Osteocyte (in vitro differentiated cells): ENCODE measurements at places on chromosomes 11 and 22.

DNA sequence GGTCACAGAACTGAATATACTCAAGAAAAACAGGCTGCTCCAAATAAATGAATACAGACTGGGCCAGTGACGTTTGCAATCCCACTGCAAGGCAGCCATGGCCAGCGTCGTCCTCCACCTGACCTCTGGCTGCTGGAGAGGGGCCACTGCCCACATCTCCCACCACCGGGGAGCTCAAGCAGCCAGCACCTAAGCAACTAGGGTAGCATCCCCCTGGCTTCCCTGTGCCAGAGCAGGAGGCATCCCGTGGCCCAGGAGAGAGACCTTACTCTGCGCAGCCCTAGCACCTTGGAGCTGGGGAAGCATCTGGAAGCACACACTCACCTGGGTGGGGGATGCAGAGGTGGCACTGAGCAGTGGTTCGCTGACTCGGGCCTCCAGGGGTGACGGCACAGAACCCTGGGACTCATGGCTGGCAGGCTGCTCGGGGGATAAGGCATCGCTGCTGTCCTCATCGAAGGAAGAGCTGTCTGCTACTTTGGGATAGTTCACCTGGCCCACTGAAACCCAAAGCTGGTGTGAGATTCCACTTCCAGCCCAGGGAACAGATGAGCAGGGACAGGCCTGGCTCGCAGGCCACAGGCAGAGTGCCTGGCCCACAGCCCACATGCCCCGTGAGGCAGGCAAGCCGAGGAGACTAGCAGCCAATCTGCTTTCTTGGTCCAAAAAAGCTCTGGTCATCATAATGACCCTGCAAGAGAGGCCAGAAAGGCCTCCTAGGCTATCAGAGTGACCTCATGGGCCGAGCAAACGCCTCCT lies 53.7 kb downstream of the SGSM3 start:
- no peak overlapping the region for H3K4me3 ChIP-seq
- H3K4me1 ChIP-seq, result no peaks in the 10 kb centered on the region
- DNase-seq, result no peak
- H3K36me3 ChIP-seq, result peaks cover 46% of the 10 kb centered on the region
- H3K27ac ChIP-seq, result no peak overlapping the region
- H3K27me3 ChIP-seq, result no peaks in the 10 kb centered on the region

- peaks cover 18% of the 10 kb centered on the region for H3K4me1 ChIP-seq
- no peak overlapping the region for H3K27ac ChIP-seq
- H3K36me3 ChIP-seq, result no peaks in the 10 kb centered on the region
- no peak for DNase-seq
- H3K4me3 ChIP-seq, result no peak overlapping the region
Measured at GRCh38 chr11:103047837-103048236, 44.1 kb downstream of the DCUN1D5 start.

- H3K4me3 ChIP-seq, result no peak within 1 kb of the TSS
- no peak within 1 kb of the TSS for H3K27ac ChIP-seq
- DNase-seq, result no peak
- H3K4me1 ChIP-seq, result no peaks in the 10 kb centered on the region
- H3K36me3 ChIP-seq, result no peaks in the 10 kb centered on the region
Measured at GRCh38 chr11:113974741-113975470, at the start of gene HTR3A. Gene HTR3A, plus strand, starts transcription at chr11:113975108. Its CDS starts 218 bp downstream, at chr11:113975326.

DNA sequence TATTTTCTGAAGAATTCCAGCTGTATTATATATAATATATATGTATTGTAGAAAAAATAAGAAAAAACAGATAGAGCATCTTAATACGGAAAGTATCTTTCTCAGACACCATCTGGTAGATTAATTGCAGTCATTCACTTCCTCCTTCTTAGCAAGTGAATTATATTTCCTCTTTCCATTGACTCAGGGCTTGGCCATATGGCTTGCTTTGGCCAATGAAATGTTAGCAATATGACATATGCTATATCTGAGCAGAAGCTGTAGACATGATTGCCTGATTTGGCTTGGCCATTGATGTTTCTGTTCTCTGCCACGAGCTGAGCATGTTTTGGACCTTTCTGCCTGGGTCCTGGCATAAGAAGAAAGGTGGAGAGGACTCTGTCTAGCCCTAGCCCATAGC lies 34.4 kb upstream of the ZBED5 start:
- no peak overlapping the region for H3K4me3 ChIP-seq
- peaks cover 8% of the 10 kb centered on the region for H3K36me3 ChIP-seq
- H3K27me3 ChIP-seq, result no peaks in the 10 kb centered on the region
- no peak overlapping the region for H3K27ac ChIP-seq

GRCh38 chr22:30233582-30233981 lies 13.0 kb downstream of the LIF start:
- H3K4me3 ChIP-seq, result no peak overlapping the region
- H3K36me3 ChIP-seq, result no peaks in the 10 kb centered on the region
- no peaks in the 10 kb centered on the region for H3K27me3 ChIP-seq
- DNase-seq, result no peak
- H3K27ac ChIP-seq, result no peak overlapping the region
- H3K4me1 ChIP-seq, result peaks cover 51% of the 10 kb centered on the region

- no peak overlapping the region for H3K4me3 ChIP-seq
- peaks cover 8% of the 10 kb centered on the region for H3K27me3 ChIP-seq
- H3K36me3 ChIP-seq, result peaks cover 3% of the 10 kb centered on the region
- no peak overlapping the region for H3K27ac ChIP-seq
Measured at GRCh38 chr11:79287952-79288351, 152.9 kb downstream of the TENM4 start.

DNA sequence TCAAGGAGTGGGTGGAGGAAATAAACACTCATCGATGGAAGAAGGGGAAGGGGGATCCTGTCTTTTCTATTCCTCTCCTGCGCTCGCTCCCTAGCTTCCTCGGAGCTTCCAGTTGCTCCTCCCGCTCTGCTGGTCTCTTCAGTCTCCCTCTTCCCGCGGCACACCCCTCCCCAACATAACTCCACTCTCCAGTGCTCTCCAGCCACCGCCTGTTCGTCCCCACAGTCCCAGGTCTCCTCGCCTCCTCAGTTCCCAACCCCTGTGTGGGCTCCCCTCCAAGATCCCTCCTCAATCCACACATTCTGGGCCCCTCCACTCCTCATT lies 438 bp downstream of the ZW10 start:
- peak overlapping the region; percentile 100 for H3K4me3 ChIP-seq
- H3K36me3 ChIP-seq, result peaks cover 7% of the 10 kb centered on the region

GRCh38 chr11:44970293-44970692 lies 19.6 kb upstream of the TP53I11 start:
- H3K4me3 ChIP-seq, result no peak overlapping the region
- no peaks in the 10 kb centered on the region for H3K4me1 ChIP-seq
- H3K27ac ChIP-seq, result no peak overlapping the region
- H3K36me3 ChIP-seq, result no peaks in the 10 kb centered on the region

DNA sequence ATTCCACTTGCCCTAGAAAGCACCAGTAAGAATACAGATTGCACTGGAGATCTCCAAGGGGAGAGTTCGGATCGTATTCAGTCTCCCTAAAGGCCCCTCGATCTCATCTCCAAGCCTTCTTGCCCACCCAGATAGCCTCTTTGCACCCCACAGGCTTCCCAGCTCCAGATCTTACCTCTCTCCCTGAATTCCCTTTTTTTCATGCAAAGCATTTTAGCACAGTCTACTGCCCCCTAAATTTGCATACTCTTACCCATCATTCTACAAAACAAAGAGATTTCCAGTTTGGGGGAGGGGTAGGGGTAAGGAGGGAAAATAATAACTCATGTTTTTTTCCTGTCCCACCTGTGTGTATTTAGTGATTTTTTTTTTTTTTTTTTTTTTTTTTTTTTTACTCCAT lies 105.2 kb downstream of the NAV2 start:
- no peaks in the 10 kb centered on the region for H3K27me3 ChIP-seq
- no peak overlapping the region for H3K4me3 ChIP-seq

GRCh38 chr11:86477495-86478155 lies 102.9 kb downstream of the CCDC81 start:
- H3K27me3 ChIP-seq, result no peaks in the 10 kb centered on the region
- H3K27ac ChIP-seq, result peak overlapping the region; percentile 86
- no peak for DNase-seq
- H3K4me1 ChIP-seq, result peaks cover 83% of the 10 kb centered on the region

GRCh38 chr11:117933475-117933874 lies 4.3 kb upstream of the TMPRSS13 start:
- H3K4me3 ChIP-seq, result no peak overlapping the region
- peaks cover 31% of the 10 kb centered on the region for H3K27me3 ChIP-seq
- H3K4me1 ChIP-seq, result no peaks in the 10 kb centered on the region

DNA sequence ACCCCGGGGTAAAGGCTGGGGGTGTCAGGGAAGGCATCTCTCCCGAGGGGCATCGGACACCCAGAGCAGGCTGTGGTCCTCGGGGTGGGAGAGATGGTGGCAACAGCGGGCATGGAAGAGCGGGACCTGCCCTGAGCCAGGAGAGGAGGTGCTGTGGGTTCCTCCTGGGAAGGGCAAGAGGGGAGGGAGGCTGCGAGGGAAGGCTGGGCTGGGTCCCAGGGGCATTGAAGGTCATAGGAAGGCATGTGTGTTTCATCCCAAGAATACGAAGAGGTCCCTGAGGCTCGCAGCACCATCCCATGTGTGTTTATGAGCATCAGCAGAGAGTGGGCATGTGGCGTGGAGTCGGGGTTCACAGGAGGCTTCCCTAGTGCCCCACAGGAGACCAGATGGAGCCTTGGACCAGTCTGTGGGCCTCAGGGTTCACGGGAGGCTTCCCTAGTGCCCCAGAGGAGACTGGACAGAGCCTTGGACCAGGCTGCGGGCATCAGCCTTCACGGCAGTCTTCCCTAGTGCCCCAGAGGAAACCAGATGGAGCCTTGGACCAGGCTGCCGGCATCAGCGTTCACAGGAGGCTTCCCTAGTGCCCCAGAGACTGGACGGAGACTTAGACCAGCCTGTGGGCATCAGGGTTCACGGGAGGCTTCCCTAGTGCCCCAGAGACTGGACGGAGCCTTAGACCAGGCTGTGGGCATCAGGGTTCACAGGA lies 420.6 kb downstream of the BRD1 start:
- no peaks in the 10 kb centered on the region for H3K27me3 ChIP-seq
- H3K4me1 ChIP-seq, result peaks cover 40% of the 10 kb centered on the region
- peak; percentile 80 for DNase-seq
- H3K36me3 ChIP-seq, result no peaks in the 10 kb centered on the region

DNA sequence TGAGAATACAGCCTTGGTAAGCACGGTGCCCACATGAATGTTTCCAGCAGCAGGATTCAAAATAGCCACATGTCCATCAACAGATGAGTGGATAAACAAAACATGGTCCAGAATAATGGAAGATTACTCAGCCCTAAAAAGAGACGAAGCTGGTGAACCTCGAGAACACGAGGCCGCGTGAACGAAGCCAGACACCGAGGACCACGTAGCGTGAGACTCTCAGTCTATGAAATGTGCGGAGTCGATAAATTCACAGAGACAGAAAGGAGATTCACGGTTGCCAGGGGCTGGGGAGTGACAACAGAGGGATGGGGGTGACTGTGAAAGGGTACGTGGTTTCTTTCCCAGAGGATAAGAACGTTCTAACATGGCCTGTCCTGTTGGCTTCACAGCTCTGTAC lies 2.9 kb upstream of the ASCL2 start:
- H3K4me1 ChIP-seq, result peaks cover 15% of the 10 kb centered on the region
- H3K4me3 ChIP-seq, result no peak overlapping the region
- DNase-seq, result no peak
- H3K27me3 ChIP-seq, result peaks cover 65% of the 10 kb centered on the region
- H3K36me3 ChIP-seq, result no peaks in the 10 kb centered on the region

DNA sequence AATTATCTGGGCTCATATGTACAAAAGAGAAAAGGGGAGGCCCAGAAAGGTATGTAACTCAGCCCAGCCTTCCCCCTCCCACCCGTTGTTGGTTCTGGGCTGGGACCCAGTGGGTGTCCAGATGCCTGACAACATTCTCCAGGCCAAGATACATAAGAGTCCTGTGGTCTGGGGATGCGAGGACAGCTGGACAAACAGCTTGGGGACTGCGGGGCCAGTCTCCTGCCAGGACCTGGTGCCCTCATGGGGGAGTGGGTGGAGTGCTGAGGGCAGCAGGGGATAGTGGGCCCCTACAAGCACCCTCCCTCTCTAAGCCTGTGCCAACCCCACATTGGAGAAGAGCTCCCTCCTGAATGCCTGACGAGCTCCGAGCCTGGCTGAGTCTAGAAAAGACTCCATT lies 3.5 kb upstream of the SLC22A6 start:
- no peak overlapping the region for H3K4me3 ChIP-seq
- no peak overlapping the region for H3K27ac ChIP-seq
- H3K4me1 ChIP-seq, result no peaks in the 10 kb centered on the region
- peaks cover 26% of the 10 kb centered on the region for H3K27me3 ChIP-seq
- no peak for DNase-seq

DNA sequence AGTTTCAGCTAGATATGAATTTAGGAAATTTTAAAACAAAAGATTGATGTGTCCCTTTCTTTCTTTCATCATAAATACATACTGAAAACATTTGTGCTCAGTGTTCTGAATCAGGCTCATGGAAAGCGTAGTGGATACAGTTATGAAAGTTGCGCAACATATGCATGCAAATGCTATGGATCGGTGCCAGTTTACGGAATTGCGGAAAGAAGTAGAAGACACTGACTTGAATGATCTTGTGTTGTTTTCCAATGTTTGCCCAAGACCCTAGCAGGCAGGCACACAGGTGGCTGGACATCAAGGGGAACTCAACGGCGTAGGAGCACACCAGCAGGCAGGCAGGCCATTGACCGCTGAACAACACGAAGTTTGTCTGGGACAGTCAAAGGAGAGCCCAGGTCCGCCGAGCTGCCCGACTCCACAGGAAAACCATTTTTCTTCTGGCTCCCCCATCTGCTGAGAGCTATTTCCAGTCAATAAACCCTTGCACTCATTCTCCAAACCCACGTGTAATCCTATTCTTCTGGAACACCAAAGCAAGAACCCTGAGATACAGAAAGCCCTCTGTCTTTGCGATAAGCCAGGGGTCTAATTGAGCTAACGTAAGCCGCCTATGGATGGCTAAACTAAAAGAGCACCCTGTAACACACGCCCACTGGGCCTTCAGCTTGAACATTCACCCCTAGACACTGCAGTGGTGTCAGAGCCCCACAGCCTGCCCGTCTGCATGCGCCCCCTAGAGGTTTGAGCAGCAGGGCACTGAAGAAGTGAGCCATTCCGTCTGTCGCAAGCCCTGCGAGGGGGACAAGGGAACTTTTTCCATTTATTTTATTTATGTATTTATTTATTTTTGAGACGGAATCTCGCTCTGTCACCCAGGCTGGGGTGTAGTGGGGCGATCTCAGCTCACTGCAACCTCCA lies 7.4 kb upstream of the BIRC3 start:
- DNase-seq, result no peak
- H3K4me1 ChIP-seq, result peaks cover 42% of the 10 kb centered on the region
- no peak overlapping the region for H3K27ac ChIP-seq
- no peaks in the 10 kb centered on the region for H3K36me3 ChIP-seq
- no peaks in the 10 kb centered on the region for H3K27me3 ChIP-seq

DNA sequence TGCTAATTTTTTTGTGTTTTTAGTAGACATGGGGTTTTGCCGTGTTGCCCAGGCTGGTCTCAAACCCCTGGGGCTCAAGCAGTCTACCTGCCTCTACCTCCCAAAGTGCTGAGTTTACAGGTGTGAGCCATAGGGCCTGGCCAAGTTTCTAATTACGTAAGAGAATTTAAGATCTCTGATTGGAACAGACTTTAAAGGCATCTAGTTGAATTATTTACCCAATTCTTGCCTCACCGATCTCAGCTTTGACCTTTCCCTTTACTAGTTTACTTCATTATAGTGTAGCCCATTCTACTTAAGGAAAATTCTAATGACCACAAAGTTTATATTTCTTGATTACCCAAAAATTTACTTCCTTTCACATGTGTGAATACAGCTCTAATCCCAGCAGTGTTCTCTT lies 81.6 kb downstream of the YAP1 start:
- no peaks in the 10 kb centered on the region for H3K27me3 ChIP-seq
- peaks cover 20% of the 10 kb centered on the region for H3K36me3 ChIP-seq
- no peak overlapping the region for H3K27ac ChIP-seq
- peaks cover 30% of the 10 kb centered on the region for H3K4me1 ChIP-seq
